ENCODE measurements at places on chromosomes 6 and 20.

- no peak for DNase-seq
Measured at GRCh38 chr6:51702851-51703250, 384.6 kb downstream of the PKHD1 start.

DNA sequence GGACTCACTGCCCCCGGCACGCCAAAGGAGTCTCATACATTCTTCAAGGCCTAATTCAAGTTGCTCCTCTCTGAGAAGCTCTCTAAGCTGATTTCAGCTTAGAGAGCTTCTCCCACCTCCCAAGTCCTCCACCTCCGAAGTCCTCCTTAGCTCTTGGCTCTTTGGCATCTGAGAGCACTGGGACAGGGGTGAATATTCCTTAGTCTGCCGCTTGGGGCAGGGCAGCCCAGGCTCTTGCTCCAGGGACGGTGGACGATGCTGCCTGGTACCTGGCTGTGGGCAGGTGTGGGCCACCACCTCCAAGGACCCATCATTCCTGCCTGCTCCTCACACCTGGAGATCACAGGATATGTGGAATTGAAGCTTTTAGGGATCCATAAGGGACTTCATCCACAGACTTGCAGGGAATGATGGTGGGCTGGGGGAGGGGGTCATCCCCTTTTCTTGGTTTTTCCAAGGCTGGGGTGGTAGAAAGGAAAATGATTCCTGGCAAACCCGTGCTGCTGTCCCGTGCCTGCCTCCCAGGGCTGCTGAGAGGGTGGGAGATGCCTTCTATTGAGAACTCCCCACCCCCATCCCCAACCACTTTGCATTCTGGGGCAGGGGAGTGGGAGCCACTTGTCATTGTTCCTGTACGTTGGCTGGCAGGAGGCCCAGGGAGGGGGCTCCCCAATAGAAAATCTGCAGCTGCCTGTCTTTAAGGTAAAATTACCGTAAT is 57.4 kb downstream of the ARHGAP40 start:
- peak; percentile 17 for DNase-seq

- DNase-seq: no peak
Measured at GRCh38 chr6:35931120-35931561, 10.2 kb upstream of the SRPK1 start.

DNA sequence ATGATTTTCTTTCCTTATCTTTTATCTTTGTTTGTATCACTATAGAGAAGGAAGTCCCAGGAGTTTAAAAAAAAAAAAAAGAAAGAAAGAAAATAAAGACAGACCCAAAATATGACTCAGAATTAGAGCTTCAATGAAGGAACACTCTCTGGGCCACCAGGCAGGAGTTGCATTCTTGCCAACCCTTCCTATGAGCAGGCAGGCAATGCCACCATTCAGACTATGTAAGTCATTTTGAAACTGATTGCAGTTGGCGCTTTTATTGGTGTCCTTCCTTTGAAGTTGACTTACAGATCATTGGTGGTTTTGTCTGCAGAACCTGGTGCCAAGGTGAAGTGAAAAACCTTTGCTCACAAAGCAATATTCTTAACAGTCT is 50.3 kb downstream of the MYB start:
- DNase-seq: no peak

GRCh38 chr6:68059899-68060298 is 575.2 kb upstream of the ADGRB3 start:
- DNase-seq: no peak

DNA sequence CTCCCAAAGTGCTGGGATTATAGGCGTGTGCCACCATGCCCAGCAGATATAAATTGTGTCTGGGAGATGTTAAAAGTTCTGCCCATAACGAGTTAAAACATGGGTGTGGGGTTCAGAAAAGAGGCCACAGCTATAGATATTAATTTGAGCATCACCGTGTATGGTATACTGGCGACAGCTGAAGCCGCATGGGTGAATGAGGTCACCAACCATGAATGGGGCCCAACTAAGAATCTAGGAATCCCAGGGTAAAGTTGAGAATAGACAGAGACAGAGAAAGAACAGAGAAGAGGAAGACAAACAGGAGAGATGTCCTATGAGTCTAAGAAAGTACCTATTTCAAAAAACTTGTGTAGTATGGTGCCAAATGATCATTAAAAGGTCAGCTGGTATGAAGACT is 50.9 kb downstream of the ILRUN start:
- no peak for DNase-seq

GRCh38 chr20:14343491-14344065 is 6.2 kb upstream of the FLRT3 start:
- no peak for DNase-seq

GRCh38 chr20:48460681-48461080 is 367.1 kb downstream of the PREX1 start:
- DNase-seq: no peak

- DNase-seq: peak; percentile 34
Measured at GRCh38 chr6:159217595-159218275, 48.5 kb downstream of the FNDC1 start.

DNA sequence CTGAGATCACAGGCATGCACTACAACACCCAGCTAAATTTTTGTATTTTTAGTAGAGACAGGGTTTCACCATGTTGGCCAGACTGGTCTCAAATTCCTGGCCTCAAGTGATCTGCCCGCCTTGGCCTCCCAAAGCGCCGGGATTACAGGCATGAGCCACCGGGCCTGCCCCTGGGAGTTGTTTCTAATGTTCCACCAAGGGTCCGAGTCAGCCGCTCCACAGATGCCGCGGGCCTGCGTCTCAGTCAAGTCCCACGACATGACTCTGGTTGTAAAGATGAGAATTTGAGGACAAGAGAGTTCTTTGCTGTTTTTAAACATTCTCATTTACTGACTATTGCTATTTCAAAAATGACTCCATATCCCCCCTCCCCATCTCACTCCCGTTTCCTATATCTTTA is 30.8 kb downstream of the BNIP5 start:
- DNase-seq: no peak

GRCh38 chr6:166836785-166837718 is 119.3 kb downstream of the RNASET2 start:
- DNase-seq: no peak

DNA sequence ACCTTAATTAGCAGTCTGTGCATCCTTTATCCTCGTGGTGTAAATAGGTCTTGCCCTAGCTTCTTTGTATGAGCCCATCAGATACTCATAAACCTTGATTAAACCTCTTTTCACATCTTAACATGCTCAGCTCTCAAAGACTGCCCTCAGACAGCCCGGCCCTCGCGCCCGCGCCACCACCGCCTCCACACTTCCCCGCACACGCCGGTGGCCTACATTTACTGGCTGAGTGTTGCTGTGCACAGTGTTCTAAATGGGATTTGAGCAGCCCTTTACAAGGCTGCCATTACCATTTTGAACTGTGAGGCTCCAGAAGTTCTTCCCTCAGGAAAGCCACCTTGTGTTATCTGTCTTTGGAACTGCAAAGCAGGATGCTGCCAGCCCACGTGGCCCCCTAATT is 63.0 kb upstream of the INSM1 start:
- no peak for DNase-seq

DNA sequence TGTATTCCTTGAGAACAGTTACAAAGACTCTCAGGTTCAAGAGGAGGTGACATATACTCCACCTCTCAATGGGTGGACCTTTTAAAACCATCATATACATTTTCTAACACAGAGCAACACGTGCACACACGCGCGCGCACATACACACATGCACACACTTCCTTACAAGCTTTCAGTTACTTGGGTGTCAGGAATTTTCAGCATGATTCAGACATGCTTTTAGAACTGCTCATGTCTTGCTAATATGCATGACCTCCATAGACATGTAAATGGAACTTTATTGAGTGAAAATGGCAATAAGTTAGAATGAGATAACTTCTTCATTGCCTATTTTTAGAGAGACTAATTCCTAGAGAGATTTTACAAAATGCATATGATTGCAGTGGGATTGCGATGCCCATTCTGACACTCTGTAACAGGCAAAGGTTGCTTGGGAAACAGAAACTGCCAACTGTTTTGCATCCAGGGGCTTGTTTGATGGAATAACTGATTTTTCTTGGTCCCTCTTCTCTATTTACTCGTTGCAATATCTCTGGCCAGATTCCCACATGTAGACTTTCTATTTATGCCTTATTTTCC is 531.4 kb upstream of the RNF217 start:
- no peak for DNase-seq

DNA sequence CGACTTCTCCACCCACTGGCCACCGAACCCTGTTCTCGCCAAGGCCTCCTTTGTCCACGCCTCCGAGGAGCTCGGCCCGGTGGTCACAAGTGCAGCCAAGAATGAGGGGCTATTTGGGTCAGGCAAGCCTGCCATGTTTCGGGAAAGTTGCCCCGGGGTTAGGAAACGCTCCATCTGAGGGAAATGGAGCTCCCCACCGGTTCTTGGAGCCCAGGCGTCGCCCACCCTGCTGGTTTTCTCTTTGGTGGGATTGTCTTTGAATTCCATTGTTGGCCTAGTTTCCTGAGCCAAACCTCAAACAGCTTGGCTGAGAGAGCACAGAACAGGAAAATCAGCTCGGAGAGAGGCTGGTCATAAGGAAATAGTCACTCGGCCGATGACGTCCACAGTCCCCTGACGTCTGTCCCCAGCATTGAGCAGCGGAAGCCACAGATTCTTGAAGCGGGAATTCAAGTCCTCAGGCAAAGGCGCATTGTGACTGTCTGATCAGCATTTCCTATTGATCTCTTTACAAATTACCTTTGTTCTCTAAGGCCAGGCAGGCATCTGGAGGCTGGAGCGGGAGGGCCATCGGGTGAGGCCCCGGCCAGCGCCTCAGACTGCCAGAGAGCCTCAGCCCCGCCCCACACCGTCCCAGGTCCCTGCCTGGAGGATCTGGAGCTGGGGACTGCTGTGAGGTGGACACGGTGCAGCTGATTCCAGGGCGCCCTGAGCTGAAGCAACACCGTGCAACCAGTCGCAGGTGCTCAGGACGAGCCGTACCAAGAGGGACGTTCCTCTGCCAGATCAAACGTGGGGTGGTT is 138.6 kb downstream of the DLL1 start:
- no peak for DNase-seq

GRCh38 chr6:87824958-87825491 is 123.0 kb upstream of the AKIRIN2 start:
- DNase-seq: no peak

- no peak for DNase-seq
Measured at GRCh38 chr6:105320765-105321164, 82.1 kb downstream of the PREP start.

GRCh38 chr6:121884091-121884490 is 448.6 kb downstream of the GJA1 start:
- DNase-seq: no peak

DNA sequence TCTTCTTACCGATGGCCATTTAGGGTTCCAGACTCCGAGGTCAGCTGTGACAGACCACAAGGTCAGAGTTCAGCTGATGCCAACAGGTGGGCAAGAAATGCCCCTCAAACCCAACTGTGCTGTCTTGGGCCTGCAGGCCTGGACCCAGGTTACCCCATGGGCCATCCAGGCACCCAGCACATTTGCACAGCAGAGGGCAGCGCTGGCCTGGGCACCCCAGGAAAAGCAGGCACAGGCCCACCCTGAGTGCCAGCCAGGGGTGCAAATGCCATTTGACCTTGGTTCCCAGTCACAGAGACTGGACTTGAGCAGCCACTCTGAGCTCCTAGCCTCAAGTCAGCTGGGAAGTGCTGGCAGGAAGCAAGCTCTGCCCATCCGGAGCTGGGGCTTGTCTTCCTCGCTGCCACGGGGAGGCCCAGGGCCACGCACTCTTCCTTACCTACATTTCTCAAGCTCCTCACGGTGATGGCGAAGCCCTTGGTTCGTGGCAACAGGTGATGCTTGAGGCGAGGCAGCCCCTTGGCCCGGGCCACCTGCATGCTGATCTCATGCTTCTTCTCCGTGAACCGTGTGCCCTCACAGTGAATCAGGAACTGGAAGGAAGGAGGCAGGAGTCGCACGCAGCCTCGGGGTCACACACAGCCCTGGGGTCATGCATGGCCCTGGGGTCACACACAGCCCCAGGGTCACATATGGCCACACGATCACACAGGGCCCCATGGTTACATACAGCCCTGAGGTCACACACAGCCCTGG is 120.8 kb downstream of the AGPAT4 start:
- DNase-seq: no peak

DNA sequence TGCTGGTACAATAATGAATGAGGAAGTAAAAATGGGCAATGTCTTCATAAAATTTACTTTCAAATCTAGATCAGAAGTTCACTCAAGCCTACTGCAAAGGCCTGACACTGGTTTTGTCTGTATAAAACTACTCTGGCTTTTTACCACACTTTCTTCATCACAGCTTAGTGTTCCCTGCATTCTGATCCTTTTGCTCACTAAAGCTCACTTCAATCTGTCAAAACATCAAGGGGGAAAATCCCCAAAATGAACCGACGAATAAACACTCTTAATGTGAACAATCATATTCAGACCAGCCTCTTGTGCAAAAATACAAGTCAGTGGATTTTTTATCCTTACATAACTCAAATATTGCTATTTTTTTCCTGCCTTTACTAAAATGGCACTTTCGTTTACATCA is 98.5 kb downstream of the PRDM1 start:
- no peak for DNase-seq

DNA sequence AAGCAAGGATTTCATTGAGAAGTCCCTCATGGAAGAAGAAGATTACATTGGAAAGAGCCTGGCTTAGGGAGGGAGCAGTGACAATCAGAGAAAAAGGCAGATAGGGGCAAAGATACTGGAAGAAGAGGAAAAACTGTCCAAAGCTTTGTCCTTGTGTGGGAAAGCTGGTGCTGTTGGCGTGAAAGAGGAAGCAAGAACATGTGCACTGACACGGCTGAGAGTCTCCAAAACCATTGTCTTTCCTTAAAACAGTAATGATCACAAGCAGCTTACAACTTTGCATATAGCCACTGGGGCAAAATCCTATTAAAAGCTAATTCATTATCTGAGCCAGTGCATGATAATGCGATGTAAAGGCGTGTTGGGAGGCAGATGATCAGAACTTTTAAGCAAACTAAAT is 85.1 kb upstream of the ESR1 start:
- no peak for DNase-seq

DNA sequence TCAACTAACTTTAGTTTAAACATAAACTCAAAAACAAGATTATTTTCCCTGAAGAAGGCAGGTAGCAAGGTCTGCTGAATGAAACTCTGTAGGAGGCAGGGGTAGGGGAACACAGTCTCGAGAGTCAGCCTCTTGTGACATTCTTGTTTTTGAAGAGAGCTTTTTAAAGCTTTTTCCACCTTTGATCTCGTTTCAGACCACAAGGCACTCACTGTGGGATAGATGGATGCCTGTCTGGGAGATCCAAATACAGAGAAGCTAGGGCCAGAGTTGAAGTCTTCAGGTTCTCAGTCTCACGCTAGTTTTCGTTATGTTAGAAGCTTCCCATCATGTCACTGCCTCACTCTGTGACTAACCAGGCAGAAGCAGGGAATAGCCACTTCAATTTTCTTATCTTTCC is 14.9 kb downstream of the F13A1 start:
- DNase-seq: no peak

GRCh38 chr20:64144144-64144912 is 19.9 kb upstream of the MYT1 start:
- no peak for DNase-seq

- DNase-seq: peak; percentile 26
Measured at GRCh38 chr20:5041433-5041832, 40.1 kb upstream of the SLC23A2 start.

DNA sequence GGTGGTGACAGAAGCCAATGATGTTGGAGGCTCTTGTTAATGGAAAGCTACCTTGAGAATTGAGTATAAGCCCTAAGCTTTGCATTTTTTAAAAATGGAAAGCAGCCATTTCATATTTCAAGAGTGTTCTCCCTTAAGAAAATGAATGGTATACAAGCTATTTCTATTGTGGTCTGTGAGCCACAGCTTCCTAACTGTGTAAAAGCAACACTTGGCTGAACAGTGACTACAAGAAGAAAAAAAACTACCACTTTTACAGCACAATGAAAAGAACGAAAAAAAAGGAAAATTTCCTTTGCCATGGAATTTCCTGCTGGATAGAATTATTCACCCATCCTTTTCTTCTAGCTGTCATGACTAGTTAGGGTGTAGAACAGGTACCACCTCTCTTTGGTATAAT is 397.1 kb upstream of the BTBD3 start:
- no peak for DNase-seq
